Aorta (tissue), 5 donors: ENCODE measurements at places on chromosomes 2 and 18. TPM values are rescaled to one million over a fixed set of nuclear protein-coding genes. Genes with fewer than 3 reads are reported as not detected.

Gene DHRS9
- total RNA-seq, result 3.1 TPM

DNA sequence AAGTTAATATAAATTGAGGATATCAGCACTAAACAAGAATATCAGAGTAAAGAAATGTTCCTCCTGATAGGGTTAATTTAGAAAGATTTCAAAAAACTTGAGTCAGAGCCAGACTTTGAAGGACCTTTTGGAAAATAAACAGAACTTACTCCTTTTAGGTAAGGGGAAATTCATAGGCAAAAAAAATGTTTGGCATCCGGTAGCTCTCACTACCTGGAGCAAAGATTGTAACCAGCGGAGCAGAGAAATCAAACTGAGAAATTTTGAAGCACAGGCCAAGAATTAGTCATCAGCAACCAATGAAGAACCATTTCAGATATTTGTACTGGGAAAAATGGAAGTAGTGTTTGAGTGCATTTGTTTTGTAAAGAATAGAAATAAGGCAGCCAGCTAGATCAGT, 113.0 kb downstream of the ICA1L start:
- DNase-seq, result no peak

- DNase-seq, result no peak
These were observed 19.5 kb upstream of the PUM2 start for GRCh38 chr2:20370191-20370590.

- no peak for DNase-seq
These were observed 109.1 kb upstream of the FBXO11 start for GRCh38 chr2:48015421-48015820.
